Smooth muscle cell of bladder (primary cell): ENCODE measurements at places on chromosomes 13 and 19. TPM values are rescaled to one million over a fixed set of nuclear protein-coding genes. Genes with fewer than 3 reads are reported as not detected.

Gene MYH14
- under 0.01 TPM in 1 of 2 replicates, not detected in the other for total RNA-seq

Gene VSTM1
- total RNA-seq = not detected in 2 replicates

Gene PEAK3
- not detected in 2 replicates for total RNA-seq

Gene ZNF878
- under 0.01 TPM in 1 of 2 replicates, not detected in the other for total RNA-seq

Gene ZNF320
- 8.1 and 10.1 TPM in 2 replicates for total RNA-seq

Gene SLC25A41
- not detected in 2 replicates for total RNA-seq

Gene DHDH
- 0.14 and 0.18 TPM in 2 replicates for total RNA-seq

Gene MCF2L
- total RNA-seq = 0.14 and 0.55 TPM in 2 replicates

Gene ZNF578
- 3.1 and 3.4 TPM in 2 replicates for total RNA-seq

Gene LGI4
- total RNA-seq = 0.28 and 0.46 TPM in 2 replicates

Gene MTUS2
- total RNA-seq = under 0.01 TPM in 1 of 2 replicates, not detected in the other

Gene DMKN
- total RNA-seq = 4.0 and 18.3 TPM in 2 replicates

Gene MED29
- total RNA-seq = 12.1 and 12.5 TPM in 2 replicates

Gene POGLUT2
- 12.2 and 19.9 TPM in 2 replicates for total RNA-seq
